H7 (cell line): ENCODE measurements at places on chromosomes 16 and 17. TPM values are rescaled to one million over a fixed set of nuclear protein-coding genes. Genes with fewer than 3 reads are reported as not detected.
A peak's percentile ranks its signal among the peaks of the same experiment; 100 is the strongest.

Gene TP53TG3C
- total RNA-seq, result not detected in 2 replicates

Gene TBX2
- not detected in 2 replicates for total RNA-seq

DNA sequence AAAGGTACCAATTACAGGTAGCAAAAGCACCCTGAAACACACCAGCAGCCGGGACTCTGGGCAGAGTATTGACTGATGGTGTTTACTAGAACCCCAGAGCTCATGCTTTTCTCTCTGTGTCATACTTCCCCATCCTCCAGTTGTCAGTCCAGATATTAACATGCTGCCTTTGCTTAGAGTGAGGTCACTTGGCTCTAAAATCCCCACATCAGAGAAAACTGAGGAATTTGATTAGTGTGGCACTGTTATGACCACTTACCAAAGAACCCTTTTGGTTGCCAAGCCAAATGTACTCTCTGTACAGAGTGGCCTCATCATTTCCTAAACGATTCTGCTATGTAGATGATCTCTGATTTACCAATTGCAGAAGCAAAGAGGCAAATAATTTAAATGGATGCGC is 80.4 kb downstream of the ABCC12 start:
- DNase-seq, result no peak

GRCh38 chr17:82241183-82241925 is 12.5 kb downstream of the SLC16A3 start:
- DNase-seq, result peak; percentile 47

DNA sequence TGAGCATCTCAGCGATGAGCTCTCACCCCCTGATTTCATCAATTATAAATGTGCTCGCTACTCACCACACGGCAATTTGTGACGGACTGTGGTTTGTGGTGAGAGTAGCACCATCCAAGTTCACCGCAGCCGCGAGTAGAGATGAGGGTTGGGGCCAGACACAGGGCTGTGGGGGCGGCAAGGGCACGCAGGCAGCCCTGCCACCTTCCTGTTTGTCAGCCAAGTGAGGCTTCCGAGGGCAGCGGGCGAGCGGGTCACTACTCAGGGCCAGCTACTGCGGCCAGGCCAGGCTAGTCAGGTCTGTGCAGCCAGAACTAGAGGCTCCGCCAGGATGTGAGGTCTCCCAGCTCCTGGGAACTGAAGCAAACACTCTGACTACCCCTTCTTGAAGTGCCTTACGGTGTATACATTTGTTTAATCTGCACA is 39.6 kb upstream of the MEOX1 start:
- DNase-seq, result no peak

DNA sequence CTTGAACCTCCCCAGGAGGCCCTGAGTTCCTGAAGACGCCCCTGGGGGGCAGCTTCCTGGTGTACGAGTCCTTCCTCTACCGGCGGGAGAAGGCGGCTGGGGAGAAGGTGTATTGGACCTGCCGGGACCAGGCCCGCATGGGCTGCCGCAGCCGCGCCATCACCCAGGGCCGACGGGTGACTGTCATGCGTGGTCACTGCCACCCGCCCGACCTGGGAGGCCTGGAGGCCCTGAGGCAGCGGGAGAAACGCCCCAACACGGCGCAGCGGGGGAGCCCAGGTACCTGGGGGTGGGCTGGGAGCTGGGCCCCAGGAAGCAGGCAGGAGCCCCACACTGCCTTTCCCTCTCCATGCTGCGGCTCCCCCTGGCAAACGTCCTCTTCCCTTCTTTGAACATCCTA is 22.0 kb downstream of the FLYWCH1 start:
- peak; percentile 33 for DNase-seq
